ENCODE measurements at places on chromosomes 6 and 20.

DNA sequence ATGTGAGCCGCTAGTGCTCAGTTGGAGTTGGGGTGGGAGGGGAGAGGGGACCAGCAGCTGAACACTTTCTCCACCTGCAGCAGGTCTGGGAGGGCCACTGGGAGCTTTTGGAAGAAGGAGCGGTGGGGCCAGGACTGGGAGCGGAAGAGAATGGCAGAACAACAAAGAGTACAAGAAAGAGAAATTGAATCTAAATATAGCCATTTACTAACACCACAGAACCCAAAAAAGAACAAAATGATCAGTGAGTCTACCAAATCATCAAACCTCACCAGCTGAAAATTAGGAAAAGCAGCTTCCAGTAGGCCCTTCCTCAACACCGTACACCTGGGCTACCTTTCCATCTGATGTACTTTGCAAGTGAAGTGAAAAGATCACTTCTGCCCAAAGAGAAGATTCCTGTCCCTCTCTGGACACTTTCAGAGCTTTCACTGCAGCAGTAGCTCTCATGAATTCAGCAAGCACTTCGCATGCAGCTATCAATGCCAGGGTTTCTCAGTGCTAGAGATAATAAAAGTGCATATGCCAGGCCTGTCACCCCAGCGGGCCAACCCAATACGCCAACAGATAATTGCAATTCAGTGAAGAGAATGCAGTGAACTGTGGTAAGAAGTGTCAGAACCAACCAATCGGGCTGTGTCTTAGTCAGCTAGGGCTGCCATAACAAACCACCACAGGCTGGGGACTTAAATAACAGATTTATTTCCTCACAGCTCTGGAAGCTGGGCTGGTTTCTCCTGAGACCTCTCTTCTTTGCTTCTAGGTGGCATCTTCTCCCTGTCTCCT, 597 bp downstream of the LY86 start:
- DNase-seq = peak; percentile 38

- DNase-seq = no peak
Observed at GRCh38 chr20:22744341-22745193, 160.2 kb upstream of the FOXA2 start.

GRCh38 chr20:50207026-50207425, 16.4 kb downstream of the CEBPB start:
- DNase-seq = no peak

- no peak for DNase-seq
Observed at GRCh38 chr6:6193221-6193745, 127.2 kb downstream of the F13A1 start.

DNA sequence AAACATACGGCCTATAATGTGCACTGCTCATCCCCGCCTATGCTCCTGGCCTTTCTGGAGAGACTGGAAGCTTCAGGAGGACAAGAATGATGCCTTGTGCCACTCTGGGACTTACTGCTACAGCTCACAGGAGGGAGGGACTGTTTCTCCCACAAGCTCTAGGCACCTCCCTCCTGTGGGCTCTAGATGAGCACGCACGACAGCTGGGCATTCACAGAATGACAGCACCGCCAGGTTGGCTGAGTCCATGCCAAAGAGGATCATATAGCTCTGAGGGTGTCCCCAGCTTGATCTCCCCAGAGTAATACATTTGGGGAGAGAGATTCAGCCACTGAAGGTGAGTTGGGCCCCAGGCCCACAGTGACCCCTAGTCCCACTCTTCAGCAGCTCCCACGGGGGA, 10.1 kb upstream of the PGC start:
- no peak for DNase-seq

GRCh38 chr20:24737212-24737850, 211.7 kb upstream of the CST7 start:
- DNase-seq = no peak

DNA sequence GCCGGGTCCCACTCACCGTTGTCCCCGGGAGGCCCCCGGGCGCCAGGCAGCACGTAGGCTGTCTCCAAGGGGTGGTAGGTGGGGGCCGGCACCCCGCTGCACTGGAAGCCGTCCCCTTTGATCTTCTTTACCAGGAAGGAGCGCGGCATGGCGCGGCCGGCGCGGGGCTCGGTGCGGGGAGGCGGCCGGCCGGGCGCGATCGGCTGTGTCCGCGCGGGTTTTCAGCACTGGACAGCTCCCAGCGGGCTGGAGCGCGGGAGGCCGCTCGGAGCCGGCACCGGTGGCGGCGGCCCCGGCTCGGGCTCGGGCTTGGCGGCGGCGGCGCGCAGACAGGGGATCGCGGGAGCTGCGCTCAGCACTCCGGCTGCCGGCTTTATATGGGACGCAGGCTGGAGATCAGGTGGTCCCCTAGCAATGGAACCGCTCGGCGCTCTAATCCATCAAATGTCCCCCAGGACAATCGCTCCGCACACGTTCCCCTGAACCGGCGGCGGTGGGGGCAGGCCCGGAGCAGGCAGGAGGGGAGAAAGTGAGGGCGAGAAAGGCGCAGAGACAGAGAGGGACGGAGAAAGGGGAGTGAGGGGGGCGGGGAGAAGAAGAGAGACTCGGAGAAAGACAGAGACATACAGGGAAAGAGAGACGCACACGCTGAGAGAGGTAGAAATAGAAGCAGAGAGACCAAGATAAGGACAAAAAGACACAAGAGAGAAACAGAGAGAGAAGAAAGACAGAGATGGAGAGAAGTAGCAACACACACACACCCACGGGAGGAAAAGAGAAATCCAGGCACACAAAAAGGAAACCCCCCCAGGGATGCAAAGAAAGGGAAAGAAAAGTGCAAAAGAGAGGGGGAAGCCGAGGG, at the start of gene SCRT2:
Gene SCRT2 (minus strand): TSS at position 350 of the 862 bp plus-strand sequence. CDS start 201 bp downstream, at position 149.
- peak; percentile 71 for DNase-seq

DNA sequence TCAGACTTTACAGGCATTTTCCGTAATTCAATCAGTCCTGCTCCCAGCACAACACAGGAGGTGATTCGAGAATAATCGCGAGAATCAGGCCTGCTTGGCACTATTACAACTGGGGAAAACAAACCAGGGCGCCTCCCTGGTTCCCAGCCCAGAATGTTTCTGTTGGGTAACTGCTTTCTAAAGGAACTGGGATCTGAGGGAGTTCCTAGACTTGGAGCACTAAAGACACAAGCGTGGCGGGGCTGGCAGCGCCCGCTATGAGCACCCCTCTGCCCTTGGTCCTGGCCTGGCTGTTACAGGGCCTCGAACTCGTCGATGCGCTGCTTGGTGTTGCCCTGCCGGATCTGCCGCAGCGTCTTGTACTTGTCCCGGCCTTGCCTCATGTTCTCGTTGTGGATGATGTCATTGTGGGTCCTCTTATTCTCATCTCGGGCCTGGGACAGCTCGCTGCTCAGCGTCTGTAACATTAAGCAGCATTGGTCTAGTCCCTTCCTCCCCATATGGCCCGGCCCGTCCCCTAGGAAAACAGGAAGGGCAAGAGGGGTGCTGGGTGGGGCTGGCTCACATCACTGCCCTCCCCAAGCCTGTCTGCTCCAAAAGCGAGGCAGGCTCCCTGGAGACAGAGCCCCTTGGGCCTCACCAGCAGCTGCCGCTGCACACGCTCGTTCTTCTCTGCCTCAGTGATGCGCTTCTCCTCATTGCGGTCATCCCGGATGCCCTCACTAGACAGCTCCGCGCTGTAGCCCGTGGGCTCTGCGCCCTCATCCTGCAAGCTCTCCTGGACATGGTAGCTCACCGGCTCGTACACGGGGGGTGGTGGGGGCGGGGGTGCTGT, 52.3 kb downstream of the EZR start:
- DNase-seq = no peak

DNA sequence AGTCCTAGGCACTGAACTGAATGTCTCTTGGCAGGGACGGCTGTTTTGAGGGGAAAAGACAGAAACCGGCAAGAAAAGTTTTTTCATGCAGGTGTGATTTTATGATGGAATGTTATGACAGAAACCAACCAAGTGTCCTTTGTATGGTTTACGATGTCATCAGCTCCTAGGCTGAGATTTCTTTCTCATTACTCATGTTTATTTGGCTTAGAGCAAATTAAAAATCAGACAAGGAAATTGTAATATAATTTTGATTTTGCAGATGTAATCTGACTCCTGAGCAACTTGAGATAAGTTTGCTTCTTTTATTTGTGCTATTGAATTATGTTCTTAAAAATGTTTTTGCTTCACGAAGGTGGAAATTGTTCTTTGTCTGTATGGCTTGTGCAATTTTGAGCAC, 58.8 kb upstream of the MAP3K7 start:
- no peak for DNase-seq

Measured in suppressor macrophage (primary cell).